ENCODE measurements at places on chromosomes 1 and 21. TPM values are rescaled to one million over a fixed set of nuclear protein-coding genes. Genes with fewer than 3 reads are reported as not detected.

- no peak for DNase-seq
Observed at GRCh38 chr1:228308628-228309325, 97.9 kb downstream of the TRIM11 start.

DNA sequence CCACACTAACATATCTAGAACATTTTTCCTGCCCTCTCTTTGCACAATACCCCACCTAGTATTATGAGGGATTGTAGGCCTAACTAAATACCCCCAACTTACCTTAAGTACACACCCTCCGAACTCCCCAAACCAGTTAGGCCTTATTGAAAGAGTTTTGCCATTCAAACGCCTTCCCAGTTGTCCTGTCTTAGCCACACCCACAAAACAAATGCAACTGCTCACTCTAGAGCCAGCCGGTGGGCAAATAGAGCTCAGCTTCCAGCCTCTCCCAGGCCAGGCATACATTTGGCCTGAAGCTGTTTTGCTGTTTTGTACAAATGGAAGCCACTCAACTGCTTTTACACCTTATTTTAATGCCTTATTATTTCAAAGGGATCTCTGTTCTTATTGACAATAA is 224.2 kb upstream of the RUNX1 start:
- DNase-seq, result no peak

GRCh38 chr1:42926879-42927242 is 31.8 kb downstream of the SLC2A1 start:
- DNase-seq, result no peak

GRCh38 chr1:58047265-58047858 is 499.2 kb downstream of the OMA1 start:
- DNase-seq, result peak; percentile 16

GRCh38 chr1:86435327-86435726 is 11.4 kb downstream of the CLCA2 start:
- DNase-seq, result no peak

DNA sequence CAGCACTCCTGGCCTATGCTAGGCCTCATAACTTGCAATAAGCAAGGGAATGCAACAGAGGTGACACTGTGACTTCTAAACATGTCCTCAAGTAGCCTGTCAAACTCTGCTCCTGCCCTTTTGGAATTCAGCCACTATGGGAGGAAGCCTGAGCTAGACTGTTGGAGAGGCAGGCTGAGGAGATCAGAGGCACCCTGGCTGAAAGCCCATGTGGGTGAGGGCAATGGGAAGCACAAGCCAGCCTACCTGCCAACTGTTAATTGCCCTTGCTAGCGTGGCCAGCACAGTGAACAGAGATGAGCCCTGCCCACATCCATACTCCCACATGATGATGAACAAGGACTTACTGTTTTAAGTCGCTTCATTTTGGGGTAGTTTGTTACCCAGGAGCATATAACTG is 17.7 kb downstream of the GNB1 start:
- DNase-seq, result no peak

GRCh38 chr1:61746813-61747212 is 4.5 kb downstream of the PATJ start:
- DNase-seq, result no peak

GRCh38 chr1:174800876-174801275 is 198.9 kb upstream of the CACYBP start:
- no peak for DNase-seq

DNA sequence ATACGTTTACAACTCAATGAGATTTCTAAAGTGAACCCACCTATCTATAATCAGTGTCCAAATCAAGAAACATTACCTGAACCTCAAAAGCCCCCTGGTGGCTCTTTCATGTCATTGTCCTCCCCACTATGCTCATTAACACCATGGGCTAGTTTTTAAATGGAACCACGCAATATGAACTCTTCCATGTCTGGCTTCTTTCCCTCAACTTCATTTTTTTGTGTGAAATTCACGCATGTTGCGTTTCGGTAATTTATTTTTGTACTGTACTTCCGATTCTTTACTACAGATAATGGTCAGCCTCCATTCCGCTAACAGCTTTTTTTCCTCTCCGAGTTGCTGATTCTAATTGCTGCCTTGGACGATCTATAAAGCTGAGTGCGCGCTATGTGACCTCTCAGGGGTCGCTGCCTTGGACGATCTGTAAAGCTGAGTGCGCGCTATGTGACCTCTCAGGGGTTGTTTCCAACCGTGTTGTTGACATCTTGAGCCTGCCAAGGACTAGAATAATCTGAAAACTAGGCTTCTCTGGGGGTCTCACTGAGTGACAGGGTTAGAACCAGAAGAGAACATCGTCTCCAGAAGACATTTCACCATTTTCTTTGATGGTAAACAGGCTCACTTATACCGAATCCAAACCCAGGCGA is 1.1 kb upstream of the CACYBP start:
- DNase-seq, result peak; percentile 61

GRCh38 chr1:170707959-170708655 is 44.2 kb downstream of the PRRX1 start:
- DNase-seq, result peak; percentile 97

- no peak for DNase-seq
Observed at GRCh38 chr1:90417126-90417525, 300.0 kb downstream of the BARHL2 start.

DNA sequence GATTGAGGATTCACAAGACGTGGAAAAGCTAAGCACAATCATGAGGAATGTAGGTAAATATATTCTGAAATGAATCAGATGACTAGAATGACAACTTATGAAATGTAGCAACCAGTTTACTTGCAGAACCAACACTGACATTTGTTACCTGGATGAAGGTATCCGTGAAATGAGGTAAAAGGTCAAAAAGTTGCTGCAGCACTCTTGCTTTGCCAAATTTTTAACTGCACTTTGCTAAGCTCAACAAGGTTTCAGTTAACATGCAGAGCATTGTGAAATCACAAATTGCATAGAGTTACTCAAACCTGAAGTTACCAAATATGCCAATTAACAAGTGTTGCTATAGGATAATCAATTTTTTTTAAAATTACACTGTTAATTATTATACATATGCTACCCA is 1280.1 kb downstream of the KCNT2 start:
- DNase-seq, result no peak

DNA sequence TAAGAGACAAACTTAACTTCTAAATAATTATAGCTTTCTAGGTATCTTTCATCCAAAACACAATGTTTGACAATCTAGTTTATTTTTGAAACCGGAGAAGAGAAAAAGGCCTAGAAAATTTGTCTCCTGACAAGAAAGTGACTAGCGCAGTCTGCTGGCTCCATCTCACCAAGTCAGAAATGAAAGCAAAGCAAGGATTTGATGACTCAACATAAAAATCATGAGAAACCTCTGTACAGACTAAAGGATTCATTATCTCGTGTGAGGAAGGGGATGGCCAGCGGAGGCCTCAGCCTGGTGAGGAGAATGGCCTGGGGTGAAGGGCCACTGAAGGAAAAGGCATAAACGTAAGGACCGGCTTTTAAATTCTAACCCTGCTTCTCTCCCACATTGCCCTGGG is 20.0 kb upstream of the TSNAX start:
- DNase-seq, result no peak

GRCh38 chr1:153339802-153340201 is 8.8 kb downstream of the PGLYRP4 start:
- no peak for DNase-seq

DNA sequence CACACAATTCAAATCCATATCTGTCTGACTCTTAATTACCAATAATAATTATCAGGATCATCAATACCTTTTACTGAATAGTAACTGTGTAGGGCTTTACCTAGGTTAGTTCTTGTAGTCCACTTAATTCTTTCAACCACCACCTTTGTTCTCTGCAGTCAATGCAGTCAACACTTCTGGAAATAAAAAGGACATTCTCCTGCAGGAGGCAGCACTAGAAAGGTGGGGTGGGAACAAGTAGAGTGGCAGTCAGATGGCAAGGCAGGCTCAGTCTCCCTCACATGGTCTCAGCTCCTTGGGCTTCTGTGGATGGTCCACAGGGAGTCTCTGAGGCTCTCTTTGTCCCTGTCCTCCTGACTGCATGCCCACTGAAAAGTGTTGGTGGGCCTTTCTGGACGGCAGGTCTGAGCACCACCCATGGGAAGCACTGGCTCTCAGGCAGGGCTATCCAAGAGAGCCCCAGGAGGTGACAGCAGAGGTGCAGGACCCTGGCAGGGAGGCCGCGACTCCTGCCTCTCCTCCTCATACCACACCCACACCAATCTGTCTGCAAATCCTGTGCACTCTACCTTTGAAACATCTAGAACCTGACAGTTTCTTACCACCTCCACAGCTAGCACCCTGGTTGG is 237.3 kb downstream of the FOXD2 start:
- DNase-seq, result no peak

DNA sequence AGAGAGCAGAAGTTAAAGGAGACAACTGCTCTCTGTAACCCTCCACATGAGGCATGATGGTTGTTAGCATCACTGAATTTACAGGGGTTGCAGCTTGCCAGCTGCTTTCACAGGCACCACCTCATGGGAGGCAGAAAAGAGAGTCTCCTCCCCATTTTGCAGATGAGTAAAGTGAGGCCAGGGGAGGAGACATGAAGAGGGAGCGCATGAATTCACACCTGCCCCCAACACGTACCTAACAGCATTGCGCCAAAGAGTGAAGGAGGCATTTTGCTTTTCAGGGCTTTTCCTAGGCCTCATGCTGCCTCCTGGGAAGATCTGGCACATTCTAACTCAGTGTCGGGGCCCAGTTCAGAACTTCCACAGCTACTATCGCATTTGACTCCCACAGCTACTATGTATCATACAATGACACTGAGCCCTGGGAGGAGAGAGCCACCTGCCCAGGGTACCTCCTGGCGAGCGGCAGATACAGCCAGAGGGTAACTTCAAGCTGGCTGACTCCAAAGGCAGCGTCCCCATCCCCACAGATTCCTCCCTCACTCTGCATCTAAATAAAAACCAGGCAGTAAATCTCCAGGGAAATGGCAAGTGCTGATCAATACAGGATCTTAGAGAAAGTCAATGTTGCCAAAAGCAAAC is 34.0 kb downstream of the GLIS1 start:
- DNase-seq, result no peak

GRCh38 chr1:226004396-226004795 is 5.3 kb upstream of the SDE2 start:
- DNase-seq, result peak; percentile 27

DNA sequence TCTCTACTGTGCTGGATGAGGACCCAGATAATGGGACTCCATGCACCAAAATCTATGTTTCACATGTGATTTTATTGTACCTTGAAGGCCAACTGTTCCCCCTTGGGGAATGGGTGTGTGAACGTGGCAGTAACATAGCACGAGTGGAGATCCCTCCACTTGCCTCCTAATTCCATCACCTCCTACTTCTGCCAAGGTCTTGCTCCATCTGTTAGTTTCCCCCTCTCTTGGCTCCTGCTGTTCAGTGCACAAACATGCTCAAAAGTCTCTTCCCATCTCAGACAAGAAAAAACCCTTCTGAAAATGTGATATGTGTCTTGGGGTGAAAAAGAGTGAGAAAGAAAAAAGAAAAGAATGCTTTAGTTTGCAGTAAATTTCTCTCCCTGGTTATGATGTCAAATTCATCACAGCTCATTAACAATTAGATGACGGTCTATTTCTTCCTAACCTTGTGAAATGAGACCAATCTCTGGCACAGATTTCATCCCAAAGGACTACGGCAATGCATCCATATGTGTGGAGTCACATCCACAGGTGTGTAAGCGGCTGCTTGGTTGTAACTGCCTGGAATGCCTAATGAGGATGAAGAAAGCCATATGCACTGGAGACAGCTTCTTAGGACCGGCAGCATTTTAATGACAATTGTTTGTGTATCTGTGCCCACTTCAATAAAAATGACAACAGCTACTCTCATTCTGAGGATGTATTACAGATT is 79.3 kb upstream of the DIRAS3 start:
- no peak for DNase-seq

DNA sequence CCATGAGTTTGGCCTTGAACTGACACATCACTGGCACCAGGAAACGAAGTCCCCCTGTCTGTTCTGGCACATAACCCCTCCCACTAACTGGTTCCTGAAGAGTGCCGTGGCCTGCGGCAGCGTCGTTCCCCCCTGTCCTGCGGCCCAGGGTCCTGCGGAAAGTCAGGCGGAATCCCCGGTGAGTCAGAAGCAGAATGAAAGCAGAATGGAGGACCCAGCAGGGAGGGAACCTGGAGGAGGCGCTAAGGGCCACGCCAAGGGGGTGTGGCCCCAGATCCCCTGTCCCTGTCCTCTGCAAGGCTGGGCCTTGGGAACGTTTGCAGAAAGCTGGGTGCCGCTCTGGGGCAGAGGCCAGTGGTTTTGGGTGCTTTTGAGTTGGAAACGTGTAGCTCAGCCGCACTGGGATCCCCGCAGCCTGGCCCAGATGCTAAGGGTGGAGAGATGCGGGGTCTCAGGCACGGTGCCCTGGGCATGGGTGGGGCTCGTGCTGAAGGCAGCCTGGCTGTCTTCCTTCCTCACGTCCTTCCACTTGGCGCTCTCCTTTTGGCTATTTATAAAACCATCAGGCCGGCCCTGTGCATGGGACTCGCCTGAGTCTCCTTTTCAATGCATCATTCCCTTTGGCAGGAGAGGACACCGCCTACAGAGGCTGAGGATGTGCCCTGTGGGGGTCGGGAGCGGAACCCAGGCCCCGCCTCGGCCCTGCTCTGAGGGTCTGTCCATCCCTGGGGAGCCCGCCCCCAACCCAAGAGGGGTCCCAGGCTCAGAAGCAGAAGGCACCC is 36.2 kb downstream of the TP73 start:
- no peak for DNase-seq

MCOLN3 gene
- total RNA-seq, result not detected

SIKE1 gene
- total RNA-seq, result 40.7 TPM

ZSWIM5 gene
- total RNA-seq, result 4.8 TPM

VTCN1 gene
- not detected for total RNA-seq

LMX1A gene
- not detected for total RNA-seq

Measured in lung microvascular endothelial cell (primary cell).